Effector CD4-positive, alpha-beta T cell (primary cell): ENCODE measurements at places on chromosomes 12 and 14.

DNA sequence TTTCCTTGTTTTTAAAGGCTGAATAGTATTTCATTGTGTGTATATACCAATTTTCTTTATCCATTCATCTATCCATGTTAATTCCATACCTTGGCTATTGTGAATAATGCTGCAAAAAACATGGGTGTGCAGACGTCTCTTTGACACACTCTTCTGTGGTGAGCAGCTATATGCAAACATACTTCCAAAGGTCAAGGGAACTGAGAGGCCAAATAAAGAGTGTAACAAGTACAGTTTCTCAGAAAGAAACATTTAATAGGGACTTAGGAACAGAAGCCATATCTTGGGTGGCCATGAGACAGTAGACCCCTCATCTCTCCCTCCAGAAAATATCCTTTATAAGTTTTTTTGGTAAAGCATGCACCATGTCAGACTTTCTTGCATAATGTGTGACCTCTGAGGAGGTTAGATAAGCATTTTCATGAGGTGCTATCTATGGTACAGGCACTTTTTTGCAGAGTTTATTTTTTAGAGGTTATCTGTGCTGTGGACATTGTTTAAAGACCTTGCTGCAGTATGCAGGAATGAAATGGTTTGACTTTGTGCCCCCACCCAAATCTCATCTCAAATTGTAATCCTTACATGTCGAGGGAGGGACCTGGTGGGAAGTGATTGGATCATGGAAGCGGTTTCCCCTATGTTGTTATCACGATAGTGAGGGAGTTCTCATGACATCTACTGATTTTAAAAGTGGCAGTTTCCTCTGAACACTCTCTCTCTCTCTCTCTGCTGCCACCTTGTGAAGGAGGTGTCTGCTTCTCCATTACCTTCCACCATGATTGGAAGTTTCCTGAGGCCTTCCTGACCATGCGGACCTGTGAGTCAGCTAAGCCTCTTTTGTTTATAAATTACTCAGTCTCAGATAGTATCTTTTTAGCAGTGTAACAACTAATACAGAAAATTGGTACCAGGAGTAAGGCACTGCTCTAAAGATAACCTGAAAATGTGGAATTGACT, 1202.3 kb downstream of the GALC start:
- DNase-seq: no peak

DNA sequence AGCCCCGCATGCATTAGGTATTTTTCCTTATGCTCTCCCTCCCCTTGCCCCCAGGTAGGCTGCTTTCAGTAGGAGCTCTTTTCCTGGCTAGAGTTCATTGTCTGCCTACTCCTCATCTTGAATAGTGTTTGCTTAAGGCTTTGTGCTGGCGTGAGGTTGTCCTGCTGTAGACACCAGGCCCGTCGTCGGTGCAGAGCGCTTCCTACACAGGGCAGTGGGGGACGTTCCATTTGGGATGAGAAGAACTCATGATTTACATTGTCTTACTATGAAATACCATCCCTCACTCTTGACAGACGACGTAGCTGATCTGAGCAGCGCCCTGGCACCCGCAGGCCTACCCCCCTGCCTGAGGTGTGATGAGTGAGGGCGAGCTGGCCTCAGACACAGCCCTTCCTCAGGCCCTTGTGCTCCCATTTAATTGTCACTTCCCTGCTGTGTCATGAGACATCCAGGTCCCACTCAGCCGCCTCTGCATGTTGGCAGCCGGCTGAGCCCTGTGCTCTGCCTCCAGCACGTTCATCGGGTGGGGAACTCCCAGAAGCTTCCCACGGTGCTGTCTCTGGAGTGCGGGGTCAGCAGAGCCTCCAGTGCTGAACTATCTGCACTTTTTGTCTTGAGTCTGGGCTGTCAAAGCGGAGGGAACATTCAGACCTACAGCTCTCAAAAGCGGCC, 76.0 kb downstream of the WDR20 start:
- no peak for DNase-seq

DNA sequence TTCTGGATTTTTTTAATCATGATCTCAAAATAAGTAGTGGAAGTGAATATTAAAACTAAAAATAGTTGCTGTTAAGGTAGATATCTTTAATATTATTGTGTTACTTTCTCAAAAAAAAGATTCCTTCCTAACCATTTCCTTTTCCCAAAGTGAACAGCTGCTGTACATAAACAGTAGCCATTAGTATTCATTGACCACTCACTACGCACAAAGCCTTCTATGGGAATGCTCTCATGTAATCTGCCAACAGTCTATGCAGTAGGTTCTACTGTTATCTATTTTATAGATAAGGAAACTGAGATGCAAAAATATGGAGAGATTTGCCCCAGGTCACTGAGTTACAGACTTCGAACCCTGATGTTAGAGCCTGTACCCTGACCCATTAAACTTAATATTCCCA, 32.1 kb downstream of the ZFP36L1 start:
- DNase-seq: no peak

- DNase-seq: no peak
Observed at GRCh38 chr14:54126947-54127346, 170.3 kb upstream of the BMP4 start.

GRCh38 chr12:509500-509899, 49.8 kb downstream of the B4GALNT3 start:
- no peak for DNase-seq

GRCh38 chr12:64352181-64352580, 38.4 kb downstream of the C12orf56 start:
- DNase-seq: no peak

DNA sequence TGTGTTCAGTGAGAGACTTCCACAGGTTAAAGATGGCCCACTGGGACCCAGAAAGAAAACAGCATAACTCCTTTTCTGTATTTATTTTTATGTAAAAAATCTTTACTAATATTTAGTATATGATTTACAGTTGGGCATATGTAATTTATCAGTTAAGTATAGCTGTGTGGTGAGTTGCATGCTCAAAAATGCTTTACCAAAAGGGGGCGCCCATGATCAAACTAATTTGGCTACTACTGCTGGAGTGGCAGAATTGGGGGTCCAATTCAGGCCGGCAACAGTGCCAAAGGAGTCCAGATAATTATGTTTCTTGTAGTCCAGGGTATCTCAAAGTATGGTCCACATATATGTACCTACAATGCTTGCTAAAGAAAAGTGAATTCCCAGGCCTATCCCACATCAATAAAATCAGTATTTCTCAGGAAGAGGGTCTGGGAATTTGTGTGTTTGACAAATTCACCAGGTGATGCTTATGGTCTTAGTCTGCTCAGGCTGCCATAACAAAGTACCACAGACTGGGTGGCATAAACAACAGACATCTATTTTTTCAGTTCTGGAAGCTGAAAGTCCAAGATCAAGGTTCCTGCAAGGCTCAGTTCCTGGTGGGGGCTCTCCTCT, 152.0 kb downstream of the KTN1 start:
- DNase-seq: peak; percentile 37

DNA sequence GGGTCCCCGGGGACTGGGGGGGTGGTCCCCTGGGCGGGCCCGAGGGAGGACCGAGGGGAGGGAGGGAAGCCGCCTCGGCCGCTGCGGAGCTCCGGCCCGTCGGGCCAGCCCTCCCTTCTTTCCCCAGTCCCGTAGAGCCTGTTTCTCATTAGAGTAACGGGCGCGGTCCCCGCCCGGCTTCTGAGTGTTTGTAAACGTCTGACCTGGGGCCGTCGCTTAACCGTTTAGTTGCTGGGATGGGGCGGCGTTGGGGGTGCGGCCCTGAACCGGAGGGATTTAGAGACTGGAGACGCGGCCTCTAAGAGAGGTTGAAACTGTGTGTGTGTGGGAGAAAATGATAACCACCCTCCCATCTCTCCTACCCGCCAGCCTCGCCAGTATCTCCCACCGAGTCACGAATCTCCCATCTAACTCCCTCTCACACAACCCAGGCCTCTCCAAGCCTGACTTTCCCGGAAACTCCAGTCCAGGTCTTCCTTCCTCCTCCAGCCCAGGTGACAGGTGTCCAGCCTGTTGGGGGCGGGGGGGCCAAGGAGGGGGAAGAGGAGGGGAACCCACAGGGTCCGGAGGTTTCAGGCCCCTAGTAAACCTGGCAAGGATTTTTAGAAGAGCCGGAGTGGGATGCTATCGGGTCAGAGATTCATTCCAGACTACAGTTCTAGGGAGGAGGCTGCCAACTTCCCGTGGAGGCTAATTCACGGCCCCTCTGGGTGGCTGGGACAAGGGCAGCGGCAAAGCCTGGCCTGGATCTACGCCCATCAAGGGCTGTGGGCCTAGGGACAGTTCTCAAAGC, 1.1 kb upstream of the NFATC4 start:
- DNase-seq: no peak

DNA sequence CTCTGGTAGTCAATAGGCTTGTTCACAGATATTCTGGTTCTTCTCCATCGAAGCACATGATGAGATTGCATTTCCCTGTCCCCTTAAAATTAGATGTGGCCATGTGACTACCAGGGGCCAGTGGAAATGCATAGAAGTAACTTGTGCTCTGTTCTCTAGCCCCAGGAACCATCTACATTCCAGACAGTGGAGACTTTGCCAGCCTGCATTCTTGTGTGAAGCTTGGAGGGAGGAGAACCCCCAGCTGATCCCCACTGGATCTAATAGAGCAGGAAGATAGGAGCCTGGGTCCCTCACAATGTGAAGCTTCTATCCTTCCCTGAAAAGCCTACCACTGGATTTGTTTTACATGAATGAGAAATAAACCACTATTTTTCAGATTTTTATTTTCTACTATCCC, 130.1 kb downstream of the KITLG start:
- DNase-seq: no peak

GRCh38 chr12:43789941-43790340, 16.2 kb downstream of the TWF1 start:
- DNase-seq: no peak

GRCh38 chr14:65318636-65319506, 93.7 kb upstream of the FUT8 start:
- no peak for DNase-seq

DNA sequence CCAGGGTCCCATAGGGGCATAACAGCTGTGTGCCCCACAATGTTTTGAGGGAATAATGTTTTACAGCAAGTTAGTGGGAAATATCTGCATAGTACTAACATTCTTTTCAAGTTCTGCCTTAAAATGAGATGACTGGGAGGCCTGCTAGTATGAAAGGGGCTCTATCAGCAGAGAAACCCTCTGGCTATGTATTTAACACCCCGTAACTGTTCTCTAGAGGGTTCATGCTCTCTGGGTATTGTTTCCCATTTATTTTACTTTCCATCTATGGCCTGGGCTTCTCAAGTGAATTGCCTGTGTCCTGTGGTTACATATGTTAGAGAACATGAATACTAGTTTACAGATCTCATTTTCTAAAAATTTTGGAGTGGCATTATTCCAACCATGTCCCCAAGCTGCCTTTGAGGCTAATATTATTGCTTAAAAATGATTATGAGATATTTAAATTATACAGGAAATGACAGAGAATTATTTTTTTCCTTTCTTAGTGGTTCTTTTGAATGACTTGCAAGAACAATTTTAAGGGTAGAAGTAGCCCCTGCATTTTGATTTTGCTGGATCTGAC, 37.5 kb downstream of the GNG2 start:
- no peak for DNase-seq

- DNase-seq: no peak
Observed at GRCh38 chr12:11958221-11959091, 112.3 kb upstream of the BCL2L14 start.

DNA sequence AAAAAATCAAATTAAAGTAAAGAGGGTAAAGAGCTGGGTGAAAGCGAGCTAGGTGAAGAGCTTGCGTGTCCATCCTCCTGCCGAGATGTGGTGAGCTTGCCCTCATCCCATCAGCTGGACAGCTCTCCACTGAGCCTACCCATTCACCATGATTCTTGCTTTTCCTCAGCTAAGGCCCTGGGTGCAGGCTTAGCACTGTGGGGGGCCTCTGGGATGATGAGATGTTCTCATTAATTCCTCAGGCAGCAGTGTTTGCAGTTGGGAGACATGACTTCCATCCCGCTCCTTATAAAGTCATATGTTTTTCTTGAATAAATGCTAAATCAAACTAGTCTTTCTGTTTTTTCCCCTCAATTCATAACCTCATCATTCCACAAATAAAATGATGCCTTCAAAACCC, 18.0 kb downstream of the PHLDA1 start:
- no peak for DNase-seq

- DNase-seq: no peak
Observed at GRCh38 chr12:131894981-131895639, 688 bp downstream of the ULK1 start.

DNA sequence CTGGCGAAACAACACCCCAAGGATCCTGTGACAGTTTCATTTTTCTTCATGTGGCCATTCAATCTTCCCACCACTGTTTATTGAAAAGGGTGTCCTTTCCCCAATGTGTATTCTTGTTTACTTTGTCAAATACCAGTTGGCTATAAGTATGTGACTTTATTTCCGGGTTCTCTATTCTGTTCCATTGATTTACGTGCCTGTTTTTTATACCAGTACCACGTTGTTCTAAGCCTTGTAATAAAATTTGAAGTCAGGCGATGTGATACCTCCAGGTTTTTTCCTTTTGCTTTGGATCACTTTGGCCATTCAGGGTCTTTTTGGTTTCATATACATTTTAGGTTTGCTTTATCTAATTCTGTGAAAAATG, 9.1 kb upstream of the MGAT4C start:
- no peak for DNase-seq

DNA sequence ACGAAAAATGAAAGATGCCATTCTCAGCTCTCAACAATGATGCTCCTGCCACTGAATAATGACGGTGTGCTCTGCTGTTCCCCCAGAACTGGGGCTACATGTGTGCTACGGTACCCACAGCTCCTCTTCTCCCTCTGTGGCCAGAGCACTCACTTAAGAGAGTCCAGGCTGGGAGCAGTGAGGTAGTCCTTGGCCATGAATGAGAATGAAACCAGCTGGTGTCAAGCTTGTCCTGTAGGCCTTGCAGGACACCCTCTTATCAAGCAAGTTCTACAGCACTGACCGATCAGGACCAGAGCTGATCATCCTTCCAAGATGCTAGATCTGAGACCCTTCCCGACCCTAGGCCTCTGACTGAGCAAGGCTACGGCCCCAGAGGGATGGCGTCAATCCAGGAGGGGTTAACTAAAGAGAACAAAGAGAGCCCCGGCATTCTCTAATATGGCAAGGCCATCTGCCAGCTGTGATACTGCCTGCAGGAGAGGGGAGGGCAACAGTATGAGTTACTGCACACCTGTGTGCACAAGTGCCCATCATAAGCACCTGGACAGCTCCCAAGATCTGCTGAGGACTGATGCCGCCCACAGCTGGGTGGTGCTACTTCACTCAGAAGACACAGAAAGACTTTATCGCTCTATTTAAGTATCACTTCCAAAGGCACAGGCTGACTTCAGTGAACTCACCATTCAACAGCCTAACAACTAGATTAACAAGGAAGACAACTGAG, 30.5 kb downstream of the APPL2 start:
- DNase-seq: no peak

GRCh38 chr14:94962166-94962575, 192.3 kb upstream of the GSC start:
- no peak for DNase-seq

DNA sequence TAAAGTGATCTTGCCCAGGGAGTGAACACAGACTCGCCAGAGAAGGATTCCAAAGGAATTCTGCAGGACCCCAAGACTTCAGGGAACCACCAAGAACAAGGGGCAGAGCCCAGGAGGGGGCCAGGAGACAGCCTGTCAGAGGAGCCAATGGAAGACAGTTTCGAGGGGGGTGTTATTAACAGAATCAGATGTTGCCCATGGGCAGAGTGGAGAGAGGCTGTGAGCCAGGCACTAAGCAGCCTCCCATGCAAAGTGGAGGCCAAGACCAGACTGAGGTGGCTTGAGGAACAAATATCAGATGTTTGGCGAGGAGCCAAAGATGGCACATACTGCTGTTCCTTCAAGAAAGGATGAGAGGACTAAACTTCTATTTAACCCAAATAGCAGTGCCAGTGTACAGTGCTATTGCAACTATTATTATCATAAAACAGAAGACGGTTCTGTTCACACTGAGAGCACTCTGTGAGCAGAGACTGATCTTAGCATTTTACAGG, 12.6 kb downstream of the APPL2 start:
- DNase-seq: no peak
